ENCODE measurements at places on chromosomes 6 and 20.
A peak's percentile ranks its signal among the peaks of the same experiment; 100 is the strongest.

- no peak for DNase-seq
These were observed 18.6 kb upstream of the SPDEF start for GRCh38 chr6:34574647-34575293.

DNA sequence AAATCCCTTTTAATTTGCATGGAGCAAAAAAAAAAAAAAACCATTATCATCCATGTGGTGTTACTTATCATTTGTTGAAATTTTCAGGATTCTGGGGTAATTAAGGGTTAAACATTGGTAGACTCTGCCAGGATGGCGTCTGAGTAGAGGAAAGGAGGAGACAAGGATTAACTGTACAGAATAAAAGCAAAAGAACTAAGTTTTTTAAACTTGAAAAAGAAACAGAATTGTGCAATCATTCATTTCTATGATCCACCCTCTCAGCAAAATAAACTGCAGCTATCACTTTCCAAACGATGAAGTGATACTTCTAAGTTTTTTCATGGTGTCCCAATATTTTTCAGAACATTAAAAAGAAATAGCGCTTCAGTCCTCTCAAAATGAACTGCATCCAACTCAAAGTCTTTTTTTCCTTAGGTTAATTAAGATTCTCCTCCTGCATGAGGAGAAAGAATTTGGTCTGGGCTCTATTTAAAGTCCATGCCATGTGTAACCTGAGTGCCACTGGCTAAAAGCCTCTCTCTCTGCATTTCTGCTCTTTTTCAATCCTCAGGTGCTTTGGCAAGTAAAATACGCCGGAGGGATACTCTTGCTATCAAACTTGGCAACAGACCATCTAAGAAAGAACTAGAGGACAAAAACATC is 69.5 kb upstream of the LTV1 start:
- DNase-seq, result no peak

DNA sequence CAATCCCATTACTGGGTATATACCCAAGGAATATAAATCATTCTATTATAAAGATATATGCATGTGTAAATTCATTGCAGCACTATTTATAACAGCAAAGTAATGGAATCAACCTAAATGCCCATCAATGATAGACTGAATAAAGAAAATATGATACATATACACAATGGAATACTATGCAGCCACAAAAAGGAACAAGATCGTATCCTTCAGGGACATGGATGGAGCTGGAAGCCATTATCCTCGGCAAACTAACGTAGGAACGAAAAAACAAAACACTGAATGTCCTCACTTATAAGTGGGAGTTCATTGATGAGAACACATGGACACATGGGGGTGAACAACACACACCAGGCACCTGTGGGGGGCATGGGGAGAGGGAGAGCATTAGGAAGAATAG is 156.7 kb downstream of the RNGTT start:
- DNase-seq, result no peak

DNA sequence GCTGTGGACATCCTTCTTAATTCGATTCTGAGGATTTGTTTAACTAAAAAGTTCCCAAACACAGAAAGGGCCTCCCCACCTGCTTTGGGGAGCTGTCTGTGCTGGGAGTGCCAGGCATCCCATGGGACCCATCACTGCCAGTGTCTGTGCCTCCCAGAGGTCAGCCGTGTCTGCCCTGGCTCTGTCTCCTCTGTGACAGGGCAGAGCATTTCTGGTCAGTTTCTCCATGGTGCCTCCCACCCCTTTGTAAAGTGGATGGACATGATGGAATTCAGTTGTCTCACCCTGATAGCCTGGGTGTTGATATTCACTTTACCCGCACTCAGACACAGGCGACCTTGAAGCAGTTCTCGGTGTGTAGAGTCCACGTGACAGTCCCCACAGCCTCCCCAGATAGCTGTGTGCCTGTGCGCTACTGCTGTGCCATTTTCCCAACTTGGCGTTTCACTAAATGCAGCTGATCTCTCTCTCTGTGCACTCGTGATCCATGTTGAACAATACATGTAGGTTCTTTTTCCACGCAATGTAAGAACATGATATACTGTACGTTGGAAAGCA is 70.5 kb downstream of the CDS2 start:
- no peak for DNase-seq

- no peak for DNase-seq
These were observed 57.2 kb downstream of the ZNF292 start for GRCh38 chr6:87212596-87212995.

DNA sequence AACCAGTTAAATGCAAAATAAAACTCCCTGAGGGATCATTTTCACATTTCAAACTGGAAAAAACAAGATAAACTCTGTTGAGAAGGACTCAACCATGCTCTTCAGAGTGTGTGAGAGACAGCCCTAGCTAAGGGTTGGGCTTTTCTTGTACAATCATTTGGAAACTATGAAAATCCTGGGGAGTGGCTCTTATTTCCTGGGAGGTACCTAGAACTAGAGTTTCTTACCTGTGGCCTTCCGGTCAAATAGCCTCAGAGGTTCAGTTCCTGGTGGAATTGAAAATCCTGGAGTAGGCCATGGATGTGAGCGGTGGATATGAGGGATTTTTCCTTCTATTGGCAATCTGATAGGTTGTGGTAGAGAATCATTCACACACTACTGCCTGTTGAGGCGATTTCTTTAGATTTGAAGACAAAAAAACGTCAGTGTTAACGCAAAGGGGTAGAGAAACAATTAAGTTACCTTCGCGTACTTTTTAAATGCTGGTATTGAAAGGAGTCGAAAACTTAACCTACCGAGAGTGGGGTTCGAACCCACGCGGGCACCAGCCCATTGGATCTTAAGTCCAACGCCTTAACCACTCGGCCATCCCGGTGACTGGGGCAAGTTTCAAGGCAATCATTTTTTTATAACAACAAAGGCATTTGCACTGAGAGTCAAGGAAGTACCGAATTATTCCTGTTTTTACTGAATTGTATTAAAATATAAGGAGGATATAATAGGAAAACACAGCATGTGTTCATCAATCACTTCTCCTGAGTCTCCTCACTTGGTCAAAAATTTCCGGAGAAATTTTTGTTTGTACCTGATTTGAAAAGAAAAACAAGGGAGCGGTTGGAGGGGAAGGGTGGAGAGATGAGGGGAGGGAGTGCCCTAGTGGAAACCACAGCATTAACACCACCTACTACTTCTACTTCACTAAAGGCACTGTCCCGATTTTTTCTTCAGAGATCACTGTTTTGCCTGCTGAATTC is 191.3 kb downstream of the OR2B2 start:
- DNase-seq, result no peak

DNA sequence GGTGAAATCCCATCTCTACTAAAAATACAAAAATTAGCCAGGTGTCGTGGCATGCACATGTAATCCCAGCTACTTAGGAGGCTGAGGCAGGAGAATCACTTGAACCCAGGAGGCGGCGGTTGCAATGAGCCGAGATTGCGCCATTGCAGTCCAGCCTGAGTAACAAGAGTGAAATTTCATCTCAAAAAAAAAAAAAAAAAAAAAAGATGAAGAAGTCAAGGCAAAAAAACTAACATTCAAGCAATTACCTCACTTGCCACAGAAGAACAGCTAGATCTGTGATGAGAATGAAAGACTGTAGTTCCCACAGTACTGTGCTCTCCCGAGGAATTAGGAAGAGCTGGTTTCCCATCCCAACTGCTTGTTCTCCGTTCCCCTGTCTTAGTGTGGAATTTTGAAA is 144.7 kb upstream of the ECI2 start:
- no peak for DNase-seq

GRCh38 chr6:37570482-37571133 is 70.9 kb upstream of the CCDC167 start:
- DNase-seq, result peak; percentile 24

GRCh38 chr6:16129623-16130401 is 926 bp downstream of the MYLIP start:
- DNase-seq, result peak; percentile 18

GRCh38 chr6:165967810-165968407 is 199.7 kb downstream of the TBXT start:
- DNase-seq, result no peak

DNA sequence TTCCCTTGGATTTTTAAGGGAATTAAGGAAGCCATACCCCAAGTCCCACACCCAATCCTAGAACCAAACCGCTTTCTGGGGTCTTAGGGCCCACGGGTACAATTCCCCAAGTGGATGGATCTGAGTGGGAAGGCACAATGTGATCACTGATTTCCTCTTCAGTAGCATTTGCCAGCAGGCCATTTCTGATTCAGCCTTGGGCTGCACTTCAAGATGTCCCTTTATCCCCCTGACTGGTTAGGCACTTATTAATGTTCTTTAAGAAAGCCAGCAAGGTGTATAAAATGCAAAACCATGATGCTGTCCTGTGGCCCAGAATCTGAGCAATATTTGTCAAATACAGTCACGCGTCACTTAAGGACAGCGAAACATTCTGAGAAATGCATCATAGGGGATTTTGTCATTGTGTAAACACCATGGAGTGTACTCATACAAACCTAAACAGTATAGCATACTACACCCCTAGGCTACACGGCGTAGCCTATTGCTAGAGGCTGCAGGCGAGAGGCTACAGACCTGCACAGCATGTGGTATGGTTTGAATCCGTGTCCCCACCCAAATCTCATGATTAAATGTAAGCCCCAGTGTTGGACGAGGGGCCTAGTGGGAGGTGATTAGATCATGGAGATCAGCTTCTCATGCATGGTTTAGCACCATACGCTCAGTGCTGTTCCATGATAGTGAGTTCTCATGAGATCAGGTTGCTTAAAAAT is 234.2 kb downstream of the NRN1 start:
- DNase-seq, result no peak

DNA sequence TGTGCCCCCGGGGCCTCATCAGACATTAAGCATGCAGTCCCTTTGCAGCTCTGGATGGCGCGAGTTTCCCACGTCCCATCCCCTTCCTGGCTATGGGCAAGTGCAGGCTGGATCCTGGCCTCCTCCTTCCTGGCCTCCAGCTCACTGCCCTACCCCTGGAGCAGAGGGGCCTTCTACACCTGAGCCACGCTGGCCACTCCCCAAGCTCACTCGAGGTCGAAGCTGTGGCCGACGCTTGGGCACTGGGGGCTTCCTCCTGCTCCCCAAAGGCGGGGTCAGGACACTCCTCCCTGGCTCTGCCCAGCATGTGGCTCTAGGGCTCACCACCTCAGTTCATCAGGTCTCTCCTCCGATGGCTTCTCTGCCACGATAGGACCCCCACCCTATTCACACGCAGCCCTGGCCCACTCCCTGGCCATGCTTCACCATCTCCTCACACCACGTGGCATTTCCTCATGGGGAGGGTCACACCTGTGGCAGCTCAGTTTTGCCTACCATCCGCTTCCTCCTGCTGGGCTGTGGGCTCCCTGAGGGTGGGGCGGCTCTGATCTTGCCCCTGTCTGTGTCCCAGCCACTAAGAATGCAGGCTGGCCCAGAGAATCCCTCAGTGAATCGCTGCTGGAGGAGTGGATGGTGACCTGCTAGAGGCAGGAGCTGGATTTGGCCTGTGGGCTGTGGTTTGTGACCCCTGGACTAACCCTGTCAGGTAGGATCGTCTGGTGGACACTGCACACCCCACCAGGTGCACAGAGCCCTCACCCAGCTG is 280.7 kb downstream of the TAF4 start:
- no peak for DNase-seq

- DNase-seq, result no peak
These were observed 132.9 kb downstream of the PXDC1 start for GRCh38 chr6:3618642-3619041.

DNA sequence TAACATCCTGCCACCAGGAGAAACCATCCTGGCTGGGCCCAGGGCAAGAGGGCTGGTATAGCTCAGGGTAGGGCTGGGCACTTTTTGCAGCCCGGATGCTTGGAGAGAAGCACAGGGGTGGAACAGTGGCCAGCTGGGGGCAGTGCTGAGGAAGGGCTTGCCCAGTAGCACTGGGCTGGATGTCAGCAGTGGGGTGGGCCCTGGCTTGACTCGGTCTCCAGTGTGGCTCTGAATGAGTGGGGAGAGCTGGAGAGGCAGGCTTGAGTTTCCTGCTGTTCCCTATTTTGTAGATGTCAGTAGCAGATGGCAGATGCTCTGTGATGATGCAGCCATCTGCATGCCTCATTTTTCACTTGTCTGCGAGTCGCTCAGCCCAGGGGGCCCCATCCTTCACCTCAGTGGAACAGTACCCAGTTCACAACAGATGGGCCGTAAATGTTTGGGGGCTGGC is 56.3 kb upstream of the TULP1 start:
- DNase-seq, result peak; percentile 22

GRCh38 chr6:79010422-79010821 is 67.6 kb downstream of the PHIP start:
- no peak for DNase-seq

DNA sequence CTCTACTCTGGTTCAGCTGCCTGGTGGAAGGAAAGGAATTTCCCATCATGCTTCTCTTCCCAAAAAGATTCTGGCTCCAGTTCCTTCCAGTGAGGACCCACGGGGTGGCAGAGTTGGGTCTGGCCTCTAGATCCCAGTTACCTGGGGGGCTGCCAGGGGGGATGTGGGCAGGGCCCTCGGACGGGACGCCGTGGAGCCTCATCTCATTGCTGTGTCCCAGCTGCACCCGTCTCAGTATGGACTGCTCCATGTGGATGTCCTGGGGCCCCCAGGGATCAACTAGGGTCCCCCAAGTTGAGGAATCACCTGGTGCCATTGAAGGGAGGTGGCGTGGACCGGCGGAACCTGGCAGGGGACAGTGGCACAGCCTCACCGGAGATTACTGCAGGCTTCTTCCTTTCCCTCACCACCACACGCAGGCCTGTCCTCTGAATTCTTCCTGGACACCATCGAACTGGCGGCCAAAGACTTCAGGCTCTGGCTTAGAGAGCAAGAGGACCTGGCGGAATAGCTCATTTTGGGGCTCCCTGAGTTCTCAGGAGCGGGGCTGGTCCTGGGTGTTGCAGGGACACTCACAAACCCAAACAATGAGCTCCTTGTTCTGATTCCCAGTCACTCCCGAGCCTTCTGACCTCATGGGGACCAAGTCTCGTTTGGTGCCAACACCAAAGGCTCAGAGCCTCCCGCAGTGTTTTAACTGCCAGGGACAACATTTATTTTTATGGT is 8.5 kb downstream of the ZBP1 start:
- DNase-seq, result no peak

- no peak for DNase-seq
These were observed 121.8 kb downstream of the TOX2 start for GRCh38 chr20:44036441-44036840.

GRCh38 chr6:16964553-16965499 is 137.0 kb upstream of the STMND1 start:
- peak; percentile 66 for DNase-seq

DNA sequence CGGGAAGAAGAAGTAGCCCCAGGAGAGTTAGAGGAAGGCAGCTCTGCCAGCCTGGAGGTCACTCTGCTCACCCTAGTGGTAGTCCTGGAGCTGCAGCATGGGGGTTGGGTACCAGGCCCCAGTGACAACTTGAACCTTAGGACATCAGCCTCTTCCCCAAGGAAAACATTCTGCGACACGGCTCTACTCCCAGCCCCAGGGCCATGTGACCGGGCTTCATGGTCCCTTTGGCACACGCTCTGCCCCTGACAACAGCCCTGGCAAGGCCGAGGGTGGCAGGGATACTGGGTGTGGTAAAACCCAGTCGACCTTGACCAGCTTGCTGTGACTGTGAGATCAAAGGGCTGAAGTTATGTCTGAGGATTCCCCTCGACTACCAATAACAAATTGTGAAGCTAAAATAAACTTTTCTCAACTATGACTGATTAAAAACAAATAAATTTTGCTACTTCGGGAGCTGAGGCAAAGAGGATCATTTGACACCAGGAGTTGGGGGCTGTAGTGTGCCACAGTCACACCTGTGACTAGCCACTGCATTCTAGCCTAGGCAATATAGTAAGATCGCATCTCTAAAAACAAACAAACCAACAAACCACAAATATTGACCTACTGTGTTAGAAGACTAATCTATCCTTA is 24.4 kb upstream of the ARID1B start:
- DNase-seq, result no peak

All from Kasumi-1 (cell line).